AG04450 (cell line): ENCODE measurements at places on chromosomes 12 and 14. TPM values are rescaled to one million over a fixed set of nuclear protein-coding genes. Genes with fewer than 3 reads are reported as not detected.

FAM186B gene
- polyA plus RNA-seq, result 0.05 and 0.07 TPM in 2 replicates

MAP4K5 gene
- polyA plus RNA-seq, result 30.3 and 35.4 TPM in 2 replicates

CTDSP2 gene
- polyA plus RNA-seq, result 292 and 305 TPM in 2 replicates

CLEC4D gene
- polyA plus RNA-seq, result not detected in 2 replicates

TRIP11 gene
- 22.8 and 35.5 TPM in 2 replicates for polyA plus RNA-seq

PLEKHG7 gene
- 0.05 and 0.09 TPM in 2 replicates for polyA plus RNA-seq

RND1 gene
- polyA plus RNA-seq, result 0.36 and 0.42 TPM in 2 replicates

TBX3 gene
- polyA plus RNA-seq, result 42.2 and 54.8 TPM in 2 replicates

IAPP gene
- not detected in 2 replicates for polyA plus RNA-seq

LRRC10 gene
- polyA plus RNA-seq, result not detected in 2 replicates

MFAP5 gene
- 0.36 and 0.60 TPM in 2 replicates for polyA plus RNA-seq

ST8SIA1 gene
- 0.04 and 0.26 TPM in 2 replicates for polyA plus RNA-seq

TDRD9 gene
- polyA plus RNA-seq, result 0.05 and 0.11 TPM in 2 replicates

RPL10L gene
- polyA plus RNA-seq, result not detected in 2 replicates

OR11G2 gene
- not detected in 2 replicates for polyA plus RNA-seq

TAS2R46 gene
- polyA plus RNA-seq, result 0.30 TPM in 1 of 2 replicates, not detected in the other

NID2 gene
- polyA plus RNA-seq, result 413 and 418 TPM in 2 replicates

RNASE3 gene
- polyA plus RNA-seq, result not detected in 2 replicates

ENDOU gene
- polyA plus RNA-seq, result 0.07 and 0.10 TPM in 2 replicates

CLEC9A gene
- not detected in 2 replicates for polyA plus RNA-seq
